Panc1 (cell line): ENCODE measurements at places on chromosomes 1 and 21.

- DNase-seq, result no peak
Measured at GRCh38 chr1:76260279-76260678, 185.7 kb downstream of the ST6GALNAC3 start.

DNA sequence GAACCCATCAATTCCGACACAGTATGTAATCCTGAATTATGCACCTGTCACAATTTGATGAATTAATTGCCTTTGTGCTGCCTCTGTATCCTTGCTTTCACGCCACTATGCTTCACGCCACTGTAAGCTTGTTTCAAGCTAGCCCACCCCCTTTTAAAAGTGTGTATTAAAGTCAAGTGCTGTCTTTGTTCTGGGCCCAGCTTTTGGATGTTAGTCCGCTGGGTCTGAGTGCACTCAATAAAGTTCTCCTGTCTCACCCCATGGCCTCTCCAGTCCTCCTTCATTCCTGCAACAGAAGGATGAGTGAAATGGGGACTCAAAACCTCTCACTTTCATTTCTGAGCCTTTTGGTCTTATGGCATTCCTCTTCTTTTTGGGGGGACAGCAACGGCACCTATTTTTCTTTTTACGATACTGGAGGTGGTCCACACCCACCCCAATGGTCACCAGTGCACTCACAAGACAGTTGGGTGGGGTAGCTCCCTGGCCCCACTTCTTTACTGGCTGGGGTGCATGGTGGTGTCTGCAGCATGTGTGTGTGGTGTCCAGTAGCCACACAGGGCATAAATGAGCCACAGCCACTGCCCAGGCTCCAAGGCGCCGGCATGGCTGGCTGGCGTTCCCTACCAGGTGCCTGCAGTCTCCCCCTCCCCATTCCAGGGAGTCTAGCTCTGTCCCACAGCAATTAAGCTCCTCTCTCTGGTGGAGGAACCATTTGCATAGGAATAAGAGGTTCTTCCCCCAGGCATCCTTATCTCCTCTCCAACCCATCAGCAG, 1.8 kb downstream of the THEM4 start:
- no peak for DNase-seq

GRCh38 chr1:12184008-12184681, 17.4 kb downstream of the TNFRSF1B start:
- no peak for DNase-seq

GRCh38 chr1:107000902-107001301, 55.6 kb upstream of the PRMT6 start:
- DNase-seq, result no peak

DNA sequence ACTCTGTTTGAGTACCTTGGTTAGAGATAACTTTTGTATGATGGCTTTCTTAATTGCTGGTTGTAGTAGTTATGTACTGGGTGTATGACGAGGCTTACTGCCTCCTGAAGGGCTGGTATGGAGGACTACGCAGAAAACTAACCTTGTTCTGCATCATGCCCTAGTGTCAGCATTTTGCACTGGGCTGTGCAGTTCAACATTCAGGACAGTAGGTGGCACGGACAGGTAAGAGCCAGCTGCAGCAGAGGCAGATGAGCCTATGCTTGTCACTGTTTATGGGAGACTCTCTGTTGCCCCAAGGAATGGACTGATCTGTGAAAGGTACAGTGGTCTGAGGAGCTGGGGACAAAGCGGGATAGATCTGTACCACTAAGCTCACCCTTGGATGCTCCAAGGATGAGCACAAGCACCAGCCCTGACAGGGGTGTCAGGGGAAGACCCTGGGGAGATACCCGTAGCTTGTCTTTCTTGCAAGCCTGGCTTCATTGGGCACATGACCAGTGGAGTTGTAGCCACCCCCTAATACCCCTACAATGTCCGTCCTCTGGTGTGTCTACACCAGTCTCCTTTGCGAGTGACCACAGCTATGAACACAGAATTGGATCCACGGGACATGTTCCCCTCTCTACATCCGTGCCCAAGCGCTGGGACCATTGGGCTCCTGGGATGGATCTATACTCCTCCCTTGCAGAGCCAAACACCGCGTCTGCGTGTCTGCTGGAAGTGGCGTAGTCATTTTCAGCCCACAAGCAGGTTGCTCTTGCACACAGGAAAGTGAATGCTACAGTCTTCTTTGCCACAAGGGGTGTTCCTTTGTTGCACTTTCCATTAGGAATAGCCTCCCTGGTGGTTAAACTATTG, 51.1 kb upstream of the CFHR3 start:
- DNase-seq, result peak; percentile 36

GRCh38 chr1:47211796-47212269, 20.2 kb downstream of the TAL1 start:
- DNase-seq, result no peak

DNA sequence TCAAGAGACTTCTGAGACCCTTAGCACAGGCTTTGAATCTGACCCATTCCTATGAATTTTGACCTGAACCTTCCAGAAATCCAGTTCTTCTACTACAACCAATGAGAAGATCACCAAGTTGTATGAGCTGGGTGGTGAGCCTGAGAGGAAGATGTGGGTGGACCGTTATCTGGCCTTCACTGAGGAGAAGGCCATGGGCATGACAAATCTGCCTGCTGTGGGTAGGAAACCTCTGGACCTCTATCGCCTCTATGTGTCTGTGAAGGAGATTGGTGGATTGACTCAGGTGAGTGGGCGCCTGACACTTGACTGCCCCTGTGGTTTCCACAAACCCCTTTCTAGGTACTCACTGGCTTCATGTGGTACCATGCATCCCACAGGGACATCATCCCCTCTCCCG, 20.0 kb upstream of the PIGV start:
- no peak for DNase-seq

- DNase-seq, result no peak
Measured at GRCh38 chr1:229964281-229964680, 102.8 kb upstream of the GALNT2 start.

DNA sequence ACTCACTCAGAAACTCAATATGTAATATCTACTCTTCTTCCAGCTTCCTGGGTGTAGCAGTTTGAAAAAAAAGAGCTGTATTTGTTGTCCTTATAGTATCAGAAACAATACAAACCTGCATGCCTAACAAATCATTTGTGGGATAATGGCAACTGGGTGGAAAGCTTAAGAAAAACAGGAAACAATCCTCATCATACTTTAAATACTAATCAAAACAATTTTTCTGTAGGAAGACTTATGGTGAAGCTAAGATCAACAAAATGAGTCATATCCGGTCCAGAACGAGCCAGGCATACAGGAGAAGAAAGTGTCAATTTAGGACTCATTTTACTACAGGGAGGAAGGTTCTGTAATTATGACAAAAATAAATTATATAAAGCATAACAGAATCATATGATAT, 181.8 kb upstream of the ADGRL4 start:
- peak; percentile 72 for DNase-seq

DNA sequence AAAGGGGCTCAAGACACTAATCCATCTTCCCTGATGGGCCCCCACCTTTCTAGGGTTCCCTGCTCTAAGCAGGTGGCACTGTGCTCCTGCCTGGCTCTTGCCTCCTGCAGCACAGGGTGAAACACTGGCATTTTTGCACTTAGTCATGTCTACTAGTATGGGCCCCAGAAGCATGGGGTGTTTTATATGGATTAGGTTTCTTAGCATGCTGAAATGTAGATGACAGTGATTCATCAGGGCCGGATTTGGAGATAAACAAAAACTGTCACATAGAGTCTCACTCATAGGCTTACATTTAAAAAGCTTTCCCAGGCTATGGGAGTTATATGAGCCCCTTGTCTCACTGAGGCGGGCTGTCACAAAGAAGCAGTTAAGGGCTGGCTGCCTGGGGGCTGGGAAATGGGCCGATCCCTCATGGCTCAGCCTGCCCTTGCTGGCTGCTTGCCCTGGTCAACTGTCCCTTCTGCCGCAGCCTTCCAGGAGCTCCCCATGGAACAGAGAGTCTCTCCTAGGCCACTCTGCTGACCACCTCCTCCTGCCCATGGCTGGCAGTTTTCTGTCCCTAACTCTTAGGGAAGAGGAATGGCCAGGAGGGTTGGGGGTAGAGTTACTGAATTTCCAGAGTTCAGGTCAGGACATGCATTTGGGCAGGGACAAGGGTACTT, 6.5 kb downstream of the GALNT2 start:
- no peak for DNase-seq

- DNase-seq, result no peak
Measured at GRCh38 chr21:16913010-16913409, 599.8 kb upstream of the CXADR start.

DNA sequence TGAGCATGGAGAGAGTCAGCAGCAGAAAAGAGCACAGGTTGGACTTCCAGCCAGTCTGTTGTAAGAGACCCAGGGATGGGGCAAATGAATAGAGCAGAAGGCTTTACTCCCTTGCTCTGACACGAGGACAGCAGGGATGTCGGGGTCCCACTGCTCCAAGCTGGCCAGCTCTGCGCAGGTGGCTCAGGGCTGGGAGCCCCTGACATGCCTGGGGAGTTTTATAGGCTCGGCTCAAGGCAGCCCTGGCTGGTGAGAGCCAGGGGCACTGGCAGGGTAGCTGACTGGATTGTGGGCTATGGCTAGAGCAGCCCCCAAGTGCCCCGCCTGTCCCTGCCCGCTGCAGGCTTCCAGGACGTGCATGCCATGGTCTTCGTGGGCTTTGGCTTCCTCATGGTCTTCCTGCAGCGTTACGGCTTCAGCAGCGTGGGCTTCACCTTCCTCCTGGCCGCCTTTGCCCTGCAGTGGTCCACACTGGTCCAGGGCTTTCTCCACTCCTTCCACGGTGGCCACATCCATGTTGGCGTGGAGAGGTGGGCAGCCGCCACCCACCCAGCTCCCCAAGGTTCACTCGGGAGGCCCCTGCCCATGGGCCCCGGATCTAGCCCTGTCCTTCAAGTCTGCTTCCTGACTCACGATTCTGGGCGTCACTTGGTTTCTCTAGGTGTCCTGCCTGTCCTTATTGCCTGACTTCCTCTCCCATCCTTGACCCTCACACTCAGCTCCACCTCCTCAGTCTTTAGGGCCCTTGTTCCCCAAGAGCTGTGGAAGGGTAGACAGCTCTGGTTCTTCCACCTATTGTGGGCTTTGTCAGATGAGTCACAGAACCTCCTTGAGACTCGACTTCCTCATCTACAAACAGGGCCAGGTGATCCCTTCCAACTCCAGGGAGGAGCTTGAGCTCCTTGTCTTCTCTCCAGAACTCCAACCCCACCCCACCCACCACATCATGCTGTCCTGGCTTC, 8.2 kb downstream of the RHBG start:
- DNase-seq, result no peak
